ENCODE measurements at places on chromosomes 5 and 9.

GRCh38 chr9:134059661-134060395 is 8.0 kb downstream of the BRD3 start:
- no peak overlapping the region for H3K27ac ChIP-seq
- DNase-seq: peak; percentile 2
- no peak overlapping the region for H3K4me3 ChIP-seq
- H3K36me3 ChIP-seq: peaks cover 3% of the 10 kb centered on the region
- H3K27me3 ChIP-seq: peaks cover 10% of the 10 kb centered on the region
- peaks cover 10% of the 10 kb centered on the region for H3K4me1 ChIP-seq

GRCh38 chr5:128199104-128199503 is 115.5 kb downstream of the SLC12A2 start:
- DNase-seq: no peak
- H3K27me3 ChIP-seq: peaks cover 9% of the 10 kb centered on the region
- H3K36me3 ChIP-seq: peaks cover 4% of the 10 kb centered on the region
- H3K4me1 ChIP-seq: peaks cover 9% of the 10 kb centered on the region

GRCh38 chr9:2210201-2210600 is 195.1 kb downstream of the SMARCA2 start:
- DNase-seq: no peak
- H3K36me3 ChIP-seq: no peaks in the 10 kb centered on the region
- no peak overlapping the region for H3K4me3 ChIP-seq
- no peak overlapping the region for H3K27ac ChIP-seq
- H3K4me1 ChIP-seq: peaks cover 15% of the 10 kb centered on the region
- H3K27me3 ChIP-seq: no peaks in the 10 kb centered on the region

DNA sequence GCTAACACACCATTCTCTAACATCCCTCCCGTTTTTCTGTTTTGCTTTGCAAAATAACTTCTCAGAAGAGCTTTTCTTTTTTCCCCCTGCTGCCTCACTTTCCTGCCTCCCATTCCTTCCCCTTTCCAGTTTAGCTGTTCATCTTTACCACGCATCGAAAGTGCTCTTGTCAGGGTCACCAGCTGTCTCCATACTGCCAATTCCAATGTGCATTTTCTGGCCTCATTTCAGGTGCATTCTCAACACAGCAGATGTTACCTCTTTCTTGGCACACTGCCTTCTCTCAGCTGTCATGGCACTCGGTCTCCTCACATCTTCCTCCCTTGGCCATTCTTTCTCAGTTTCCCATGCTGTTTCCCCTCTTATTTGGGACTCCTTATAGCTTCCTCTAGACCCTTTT is 9.5 kb downstream of the ARSK start:
- H3K27ac ChIP-seq: no peak overlapping the region
- no peaks in the 10 kb centered on the region for H3K27me3 ChIP-seq
- no peak for DNase-seq
- no peak overlapping the region for H3K4me3 ChIP-seq
